ENCODE measurements at places on chromosomes 13 and 19.

DNA sequence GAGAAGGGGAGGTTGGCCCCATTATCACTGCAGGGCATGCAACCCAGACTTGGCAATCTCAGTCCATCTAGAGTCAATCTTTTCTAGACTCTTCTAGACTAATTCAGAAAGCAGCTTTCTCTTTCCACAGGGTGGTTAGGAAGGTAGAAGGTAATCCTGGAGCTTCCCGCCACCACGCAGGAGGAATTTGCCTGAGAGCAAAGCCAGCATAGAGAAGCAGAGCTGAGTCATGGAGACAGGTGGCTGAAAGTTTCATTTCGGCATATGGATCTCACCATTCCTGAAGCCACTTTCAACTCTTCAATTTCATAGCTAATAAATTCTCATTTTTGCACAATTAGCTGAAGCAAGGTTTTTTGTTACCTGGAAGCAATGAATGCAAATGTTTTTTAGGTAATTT lies 29.0 kb upstream of the FFAR2 start:
- no peak for DNase-seq

- DNase-seq = no peak
Observed at GRCh38 chr13:70424428-70424827, 316.2 kb upstream of the KLHL1 start.

GRCh38 chr19:47002106-47002766 lies 17.4 kb upstream of the NPAS1 start:
- no peak for DNase-seq

- no peak for DNase-seq
Observed at GRCh38 chr13:29227576-29227975, 367.9 kb downstream of the SLC7A1 start.

GRCh38 chr13:85665286-85665685 lies 133.9 kb downstream of the SLITRK6 start:
- DNase-seq = no peak

- DNase-seq = no peak
Observed at GRCh38 chr19:3024870-3025548, 4.1 kb downstream of the TLE2 start.

- DNase-seq = no peak
Observed at GRCh38 chr13:66716538-66716937, 513.6 kb downstream of the PCDH9 start.

DNA sequence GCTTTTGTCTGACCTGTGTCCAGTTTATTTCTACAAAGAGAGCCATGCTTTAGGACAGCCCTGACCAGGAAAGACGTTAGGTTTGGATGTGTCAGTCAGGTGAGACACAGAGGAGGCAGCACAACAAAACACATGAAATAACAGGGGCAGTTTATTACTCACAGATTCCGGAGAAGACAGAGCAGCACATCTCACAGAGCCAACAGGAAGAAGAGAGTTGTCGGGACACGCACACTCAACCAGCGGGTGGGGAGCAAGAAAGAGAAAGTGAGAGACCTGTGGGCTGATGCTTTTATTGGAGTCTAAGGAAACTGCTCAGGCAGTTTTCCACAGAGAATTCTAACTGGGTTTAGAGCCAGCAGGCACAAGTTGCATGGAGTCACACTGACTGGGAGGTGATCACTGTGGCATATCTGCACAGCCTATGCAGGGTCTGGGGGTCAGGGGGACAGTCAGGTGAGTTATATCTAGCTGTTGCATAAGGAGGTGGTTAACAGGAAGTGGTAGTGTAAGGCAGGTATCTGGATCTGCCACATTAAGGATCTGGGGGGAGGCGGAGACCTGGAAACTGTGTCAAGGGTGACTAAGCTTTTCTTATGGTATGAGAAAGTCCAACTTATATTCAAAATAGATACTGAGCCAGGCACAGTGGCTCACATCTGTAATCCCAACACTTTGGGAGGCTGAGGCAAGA lies 24.1 kb upstream of the CEACAM20 start:
- DNase-seq = no peak

GRCh38 chr19:447816-448560 lies 12.8 kb downstream of the SHC2 start:
- DNase-seq = peak; percentile 52

DNA sequence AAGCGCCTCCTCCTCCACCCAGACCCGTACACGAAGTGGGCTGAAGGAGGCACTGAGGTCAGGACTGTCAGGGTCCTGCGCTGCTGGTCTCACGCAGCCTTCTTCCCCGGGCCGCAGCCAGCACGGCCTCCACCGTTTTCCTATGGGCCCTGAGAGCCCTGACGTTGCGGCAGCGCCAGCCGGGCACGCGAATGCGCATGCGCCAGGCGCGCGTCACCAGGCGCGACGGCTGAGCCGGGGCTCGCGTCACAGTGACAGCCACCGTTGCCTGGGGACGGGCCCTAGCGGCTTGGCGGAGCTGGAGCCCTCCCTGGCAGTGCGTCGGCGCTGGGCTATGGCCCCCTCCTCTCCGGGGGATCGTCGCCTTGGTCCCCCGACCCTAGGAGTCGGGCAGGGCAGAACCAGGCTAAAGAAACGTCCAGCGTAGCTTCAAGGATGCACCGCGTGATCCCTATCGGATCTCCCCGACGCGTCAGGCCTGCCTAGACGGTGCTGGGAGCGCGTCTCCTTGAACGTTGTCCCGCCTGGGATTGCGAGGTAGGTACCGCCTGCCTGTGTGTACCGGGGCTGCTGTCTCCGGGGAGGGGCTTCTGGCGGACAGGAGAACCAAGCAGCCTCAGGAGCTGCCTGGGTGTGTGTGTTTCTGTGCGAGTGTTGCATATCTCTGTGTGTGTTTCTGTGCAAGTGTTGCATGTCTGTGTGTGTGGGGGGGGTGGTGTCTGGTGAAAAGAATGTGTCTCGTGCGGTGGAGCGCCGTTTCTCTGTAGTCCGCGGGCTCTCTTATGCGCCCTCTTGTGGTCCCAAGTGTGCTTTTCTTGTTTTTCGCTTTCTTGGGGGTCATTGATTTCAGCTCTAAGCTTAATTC lies 43.2 kb downstream of the ZNF571 start:
- DNase-seq = peak; percentile 59

GRCh38 chr13:109842212-109842920 lies 56.0 kb upstream of the IRS2 start:
- DNase-seq = no peak

DNA sequence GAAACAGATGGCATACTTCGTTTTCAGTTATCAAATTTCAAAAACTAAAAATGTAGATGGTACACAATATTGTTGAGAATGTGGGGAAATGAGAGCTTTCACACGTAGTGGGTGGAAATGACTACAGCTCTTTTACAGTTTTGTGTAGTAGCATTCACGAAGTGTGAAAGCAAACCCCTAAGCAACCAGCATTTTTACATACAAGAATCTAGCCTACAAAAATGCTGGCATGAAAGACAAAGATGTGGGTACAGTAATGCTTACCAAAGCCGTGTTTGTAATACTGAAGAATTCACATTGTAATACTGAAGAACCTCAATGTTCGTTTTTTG lies 6.3 kb upstream of the ZNF283 start:
- no peak for DNase-seq

- no peak for DNase-seq
Observed at GRCh38 chr19:30492586-30493270, 120.5 kb downstream of the ZNF536 start.

- no peak for DNase-seq
Observed at GRCh38 chr13:106799781-106800335, 231.9 kb upstream of the ARGLU1 start.

DNA sequence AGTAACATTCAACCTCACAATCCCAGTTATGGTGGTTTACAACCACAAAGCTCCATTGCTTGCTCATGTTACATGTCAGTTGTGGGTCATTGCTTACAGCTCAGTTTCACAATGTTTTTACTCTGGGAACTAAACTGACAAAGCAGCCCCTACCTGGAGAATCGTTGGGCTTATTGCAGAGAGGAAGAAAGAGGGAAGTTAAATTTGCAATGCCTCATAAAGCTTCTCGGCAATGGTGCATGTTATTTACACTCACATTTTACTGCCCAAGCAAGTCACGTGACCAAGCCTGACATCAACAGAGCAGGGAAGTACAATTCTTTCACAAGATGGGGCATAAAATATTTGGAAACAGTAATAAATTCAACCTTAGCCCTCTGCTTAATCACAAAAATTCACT lies 441.6 kb downstream of the TDRD3 start:
- DNase-seq = no peak

GRCh38 chr13:111855786-111856185 lies 211.2 kb upstream of the SOX1 start:
- DNase-seq = no peak
